D721Med (cell line): ENCODE measurements at places on chromosomes 12 and 14.
A peak's percentile ranks its signal among the peaks of the same experiment; 100 is the strongest.

GRCh38 chr14:75752907-75753594, 92.0 kb downstream of the TTLL5 start:
- no peak for DNase-seq

- peak; percentile 81 for DNase-seq
Measured at GRCh38 chr12:113912760-113913329, 53.3 kb downstream of the RBM19 start.

GRCh38 chr12:92030618-92031017, 115.0 kb downstream of the BTG1 start:
- DNase-seq, result no peak

GRCh38 chr12:88805286-88805685, 225.0 kb upstream of the KITLG start:
- no peak for DNase-seq

DNA sequence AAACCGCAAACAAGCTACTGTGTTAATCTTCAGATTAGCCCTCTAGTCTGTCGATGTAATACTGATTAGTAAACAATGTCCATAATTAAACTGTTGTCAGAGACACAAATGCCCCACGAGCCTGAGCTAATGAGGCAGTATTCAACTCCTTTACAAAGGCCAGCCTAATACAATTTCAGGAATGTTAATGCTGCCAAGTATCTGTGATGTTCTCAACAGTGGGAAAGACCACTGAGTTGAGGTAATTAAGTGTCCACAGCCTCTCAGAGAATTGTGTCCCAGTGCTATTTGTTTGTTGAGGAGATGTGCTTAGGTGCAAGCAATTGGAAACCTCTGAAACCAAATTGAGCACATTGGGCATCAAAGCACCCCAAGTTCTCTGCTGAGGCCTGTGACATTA, 139.4 kb upstream of the CDKN3 start:
- no peak for DNase-seq

DNA sequence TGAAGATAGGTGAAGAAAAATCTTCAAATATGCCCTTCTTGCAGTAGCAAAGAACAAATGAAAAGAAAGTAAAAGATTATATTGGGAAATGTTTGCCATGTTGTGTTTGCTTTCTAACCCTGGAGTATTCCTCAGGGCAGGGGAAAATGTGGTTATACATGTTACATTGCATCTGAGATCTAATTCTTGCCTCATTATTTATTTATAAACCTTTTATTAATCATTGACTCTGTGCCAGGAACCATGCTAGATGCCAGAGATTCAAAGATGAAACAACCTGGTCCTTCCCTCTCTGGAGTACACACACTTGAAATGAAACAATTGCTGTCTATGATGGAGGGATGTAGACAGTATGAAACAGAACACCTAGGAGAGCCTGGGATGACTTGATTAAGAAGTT, 128.1 kb upstream of the HMGA2 start:
- no peak for DNase-seq

GRCh38 chr12:120361506-120362208, 7.3 kb downstream of the MSI1 start:
- peak; percentile 86 for DNase-seq

GRCh38 chr12:21502164-21502496, 541 bp downstream of the GOLT1B start:
- no peak for DNase-seq
